ENCODE measurements at places on chromosomes 5 and 9. TPM values are rescaled to one million over a fixed set of nuclear protein-coding genes. Genes with fewer than 3 reads are reported as not detected.

Gene IL33
- not detected for total RNA-seq

Gene PCDHGB7
- 0.17 TPM for total RNA-seq

Gene RLN1
- 1.3 TPM for total RNA-seq

Gene PCDHB10
- not detected for total RNA-seq

Gene RASGRF2
- 19.9 TPM for total RNA-seq

Gene ANKRA2
- 37.9 TPM for total RNA-seq

Gene ACSL6
- 5.9 TPM for total RNA-seq

Gene PCDHB16
- total RNA-seq, result not detected

Gene ADRB2
- total RNA-seq, result 0.60 TPM

Gene IFNE
- not detected for total RNA-seq

Gene KLHL9
- 15.9 TPM for total RNA-seq

Gene PDCD1LG2
- 3.0 TPM for total RNA-seq

Gene CLINT1
- 66.0 TPM for total RNA-seq

Gene CSF1R
- 1.2 TPM for total RNA-seq

Gene EGFLAM
- not detected for total RNA-seq

Gene GRIA1
- not detected for total RNA-seq

Gene SLF1
- total RNA-seq, result 10.7 TPM

Gene CREBRF
- 33.1 TPM for total RNA-seq

Gene TAF11L10
- not detected for total RNA-seq

Gene IGFBPL1
- not detected for total RNA-seq

Gene SLC23A1
- total RNA-seq, result 2.8 TPM

Gene FOXI1
- not detected for total RNA-seq

Gene SPINK6
- not detected for total RNA-seq

Gene CDC20B
- 0.07 TPM for total RNA-seq

Gene BTNL8
- 1.2 TPM for total RNA-seq

Gene PHF24
- 1.1 TPM for total RNA-seq

Gene ASTN2
- total RNA-seq, result 4.2 TPM

Gene SLC28A3
- 1.5 TPM for total RNA-seq

Gene GRK6
- 135 TPM for total RNA-seq

Gene GTF3C5
- 79.5 TPM for total RNA-seq

Gene PITX1
- total RNA-seq, result 0.76 TPM

Gene LHX3
- 0.17 TPM for total RNA-seq

Gene TMEFF1
- total RNA-seq, result 0.19 TPM

Gene AFAP1L1
- 0.17 TPM for total RNA-seq

Gene FBP2
- total RNA-seq, result not detected

Gene ENC1
- total RNA-seq, result 1.9 TPM

Gene CD72
- total RNA-seq, result 28.7 TPM

Gene CDKN2B-AS1
- total RNA-seq, result 1.0 TPM

Gene ANGPTL2
- not detected for total RNA-seq

Gene SCGB3A2
- total RNA-seq, result not detected

Gene PCDHGA5
- not detected for total RNA-seq

Gene TMEM141
- 18.7 TPM for total RNA-seq

Gene HSPB3
- not detected for total RNA-seq

Gene TXNDC8
- not detected for total RNA-seq

Gene SLC34A3
- 0.14 TPM for total RNA-seq

Gene FGFR4
- total RNA-seq, result 1.1 TPM

Gene IL5
- 1.3 TPM for total RNA-seq

Data from activated T-cell treated with anti-CD3 and anti-CD28 coated beads, Interleukin-2, amount 50 U/mL, for 72 hours (primary cell).